CD4-positive, CD25-positive, alpha-beta regulatory T cell (primary cell): ENCODE measurements at places on chromosomes 6 and 20.

- no peak for DNase-seq
These were observed 660 bp upstream of the TFB1M start for GRCh38 chr6:155314773-155315515.

DNA sequence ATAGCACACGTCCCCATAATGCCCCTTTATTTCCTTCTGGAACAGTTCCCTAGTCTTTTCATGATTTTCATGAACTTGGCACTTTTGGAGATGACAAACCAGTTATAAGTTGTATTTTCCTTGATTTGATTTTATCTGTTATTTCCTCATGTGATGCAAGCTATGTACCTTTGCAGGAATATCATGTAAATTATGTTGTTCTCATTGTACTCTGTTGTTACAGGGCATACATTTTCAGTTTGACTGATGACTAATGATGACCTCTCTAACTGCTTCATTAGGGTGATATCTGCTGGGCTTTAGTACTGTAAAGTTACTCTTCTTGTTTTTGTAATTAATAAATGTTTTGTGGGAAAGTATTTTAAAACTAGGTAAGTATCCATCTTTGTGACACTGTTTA lies 147.3 kb downstream of the ZFAND3 start:
- DNase-seq, result no peak

GRCh38 chr6:111871725-111872400 lies 1.4 kb downstream of the FYN start:
- DNase-seq, result peak; percentile 60

DNA sequence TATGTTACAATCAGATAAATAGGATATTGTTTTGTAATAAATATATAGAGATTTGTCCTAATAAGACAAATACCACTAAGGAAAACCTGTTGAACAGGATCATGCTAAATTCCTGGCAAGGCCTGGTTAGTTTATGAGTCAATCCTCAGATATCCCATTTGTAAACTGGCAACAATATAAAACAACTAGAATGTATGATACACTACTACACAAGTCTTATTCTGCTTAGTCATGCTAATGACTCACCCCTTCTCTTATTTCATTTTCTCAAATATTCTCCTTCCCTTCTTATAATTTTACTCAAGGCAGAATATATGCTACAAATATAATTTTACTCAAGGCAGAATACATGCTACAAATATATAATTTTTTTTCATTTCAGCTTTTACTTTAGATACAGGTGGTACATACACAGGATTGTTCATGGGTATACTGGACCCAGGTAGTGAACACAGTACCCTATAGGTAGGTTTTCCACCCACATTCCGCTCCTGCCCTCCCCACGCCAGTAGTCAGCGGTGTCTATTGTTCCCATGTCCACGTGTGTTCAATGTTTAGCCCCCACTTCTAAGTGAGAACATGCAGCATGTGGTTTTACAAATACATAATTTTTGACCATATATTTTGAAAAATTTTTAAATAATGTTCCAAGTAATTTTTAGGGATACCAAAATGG lies 6.3 kb downstream of the OSER1 start:
- no peak for DNase-seq

GRCh38 chr6:43355862-43356590 lies 13.4 kb downstream of the ZNF318 start:
- peak; percentile 22 for DNase-seq

GRCh38 chr6:167104388-167104787 lies 18.5 kb upstream of the CCR6 start:
- DNase-seq, result no peak

DNA sequence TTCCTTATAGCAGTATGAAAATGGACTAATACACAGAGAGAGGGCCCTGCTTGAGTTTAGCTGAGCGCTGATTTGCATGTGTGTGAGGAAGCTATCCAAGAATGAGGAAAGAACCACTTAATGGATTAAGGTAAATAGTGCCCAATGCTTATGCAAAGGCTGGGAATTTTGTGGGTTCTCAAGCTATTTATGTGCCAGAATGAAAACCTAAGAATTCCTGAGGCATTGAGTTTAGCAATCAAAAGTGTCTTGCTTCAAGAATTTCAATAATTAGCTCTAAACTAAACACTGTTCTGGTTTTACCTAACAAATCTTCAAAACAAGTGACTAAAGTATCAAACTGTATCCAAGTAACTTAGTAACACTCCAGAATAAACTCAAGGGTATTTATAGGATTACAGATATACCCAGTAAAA lies 7.0 kb upstream of the OR14J1 start:
- DNase-seq, result no peak

- no peak for DNase-seq
These were observed 28.1 kb downstream of the NFYA start for GRCh38 chr6:41100871-41101287.

DNA sequence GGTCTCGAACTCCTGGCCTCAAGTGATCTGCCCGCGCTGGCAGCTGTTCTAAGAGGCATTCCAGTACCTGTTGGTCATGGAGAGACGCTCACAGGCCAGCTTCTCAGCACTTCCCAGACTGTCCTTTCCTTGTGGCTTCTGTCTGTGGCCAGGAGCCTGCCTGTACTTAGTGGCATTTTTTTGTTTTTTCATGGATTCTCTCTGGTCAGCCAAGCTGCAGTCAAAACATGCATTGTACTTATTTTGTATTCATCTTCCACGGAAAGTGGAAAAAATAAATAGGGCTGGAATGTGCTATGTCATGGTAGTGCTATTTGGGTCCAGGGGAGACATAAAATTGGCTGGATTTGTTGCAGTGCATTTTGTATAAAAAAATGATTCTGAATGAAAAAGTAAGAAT lies 29.1 kb downstream of the ZDHHC14 start:
- DNase-seq, result no peak

DNA sequence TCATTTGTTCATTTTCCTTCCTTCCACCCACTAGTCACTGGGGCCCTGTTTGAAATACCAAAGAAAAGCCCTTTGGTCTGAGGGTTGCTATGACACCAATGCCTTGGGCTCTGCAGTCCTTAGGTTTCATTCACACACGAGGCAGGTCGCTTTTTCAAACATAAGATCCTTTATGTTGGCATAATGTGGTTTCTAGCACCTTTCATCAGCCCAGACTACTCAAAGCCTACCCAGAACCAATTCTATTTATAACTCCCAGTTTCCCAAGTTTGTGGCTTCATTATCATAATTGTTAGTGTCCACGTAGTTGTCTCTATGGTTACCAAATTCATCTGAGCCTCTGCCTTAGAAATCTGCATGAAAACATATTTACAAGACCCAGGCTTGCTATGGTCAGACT lies 6.6 kb upstream of the TP53RK start:
- DNase-seq, result no peak

GRCh38 chr6:1296542-1296941 lies 15.4 kb upstream of the FOXQ1 start:
- DNase-seq, result no peak

DNA sequence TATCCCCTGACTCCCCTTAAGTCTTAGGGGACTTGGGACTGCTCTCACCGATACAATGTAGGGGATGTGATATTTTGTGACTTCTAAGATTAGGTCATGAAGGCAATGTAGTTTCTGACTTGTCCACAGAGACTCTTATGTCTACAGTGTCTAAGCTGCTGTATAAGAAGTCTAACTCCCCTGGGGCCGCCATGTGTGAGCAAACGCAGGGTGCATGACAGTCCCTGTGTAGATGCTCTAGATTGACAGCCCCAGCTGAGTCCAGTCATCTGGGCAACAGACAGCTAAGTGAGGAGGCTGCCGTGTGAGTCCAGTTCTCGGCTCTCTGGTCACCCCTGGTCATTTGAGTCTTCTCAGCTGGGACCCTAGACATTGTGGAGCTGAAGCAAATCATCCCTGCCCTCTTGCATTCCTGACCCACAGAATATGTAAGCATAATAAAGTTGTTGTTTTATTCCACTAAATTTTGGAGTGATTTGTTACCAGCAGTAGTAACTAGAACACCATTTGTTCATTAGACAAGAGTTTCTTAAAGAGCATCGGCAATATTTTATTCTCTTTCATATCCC lies 743.3 kb upstream of the CHD6 start:
- no peak for DNase-seq

DNA sequence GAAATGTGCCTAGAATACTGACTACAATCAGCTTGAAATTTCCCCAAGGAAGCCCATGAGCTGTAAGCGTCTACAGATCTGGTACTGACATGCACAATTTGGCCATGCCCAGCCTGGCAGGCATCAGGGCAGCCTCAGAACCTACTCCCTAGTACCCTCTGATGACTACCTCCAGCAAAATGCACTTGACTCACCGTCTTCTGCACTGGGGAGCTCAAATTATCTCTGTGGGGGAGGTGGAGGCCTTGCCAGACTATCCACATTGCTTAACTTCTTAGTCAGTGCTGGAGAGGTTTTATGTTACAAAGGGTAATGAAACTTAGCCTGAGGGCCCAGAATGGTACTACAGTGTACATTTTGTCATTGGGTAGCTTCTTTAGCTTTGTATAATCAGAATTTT lies 126.0 kb upstream of the ADGRF1 start:
- DNase-seq, result no peak

DNA sequence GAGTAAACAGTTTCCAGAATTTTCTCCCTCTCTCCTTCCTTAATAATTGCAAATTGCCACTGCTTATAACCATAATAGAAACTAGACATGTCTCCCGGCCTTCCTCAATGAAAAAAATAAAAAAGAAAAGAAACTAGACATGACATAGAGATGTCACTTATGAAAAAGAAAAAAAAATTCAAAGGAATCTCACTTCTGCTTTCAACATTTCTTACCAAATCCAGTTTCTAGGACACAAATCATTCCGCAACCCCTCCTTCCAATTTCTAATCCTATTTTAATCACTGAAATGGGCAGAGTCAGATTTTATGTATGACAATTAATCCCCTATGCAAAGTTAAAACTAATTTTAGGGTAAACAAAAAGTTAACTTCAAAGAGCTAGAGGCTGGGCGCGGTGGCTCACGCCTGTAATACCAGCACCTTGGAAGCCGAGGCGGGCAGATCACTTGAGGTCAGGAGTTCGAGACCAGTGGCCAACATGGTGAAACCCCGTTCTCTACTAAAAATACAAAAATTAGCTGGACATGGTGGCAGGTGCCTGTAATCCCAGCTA lies 40.1 kb upstream of the EEF1A1 start:
- DNase-seq, result no peak

- DNase-seq, result no peak
These were observed 733.0 kb downstream of the GRIK2 start for GRCh38 chr6:102126488-102126887.

DNA sequence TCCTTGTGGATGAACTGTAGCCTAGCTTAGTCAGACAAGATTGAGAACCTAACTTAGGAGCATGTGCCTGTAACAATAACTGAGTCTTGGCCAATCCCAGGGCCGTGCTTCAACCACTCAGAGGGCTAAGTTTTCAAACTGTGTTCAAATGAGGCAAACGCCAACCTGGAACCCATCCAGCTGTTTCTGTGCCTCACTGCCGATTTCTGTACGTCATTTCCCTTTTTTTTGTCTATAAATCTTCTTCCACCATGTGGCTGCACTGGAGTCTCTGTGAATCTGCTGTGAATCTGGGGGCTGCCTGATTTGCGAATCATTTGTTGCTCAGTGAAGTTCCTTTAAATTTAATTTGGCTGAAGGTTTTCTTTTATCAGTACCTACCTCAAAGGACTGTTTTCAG lies 115.0 kb upstream of the CHD6 start:
- DNase-seq, result no peak

DNA sequence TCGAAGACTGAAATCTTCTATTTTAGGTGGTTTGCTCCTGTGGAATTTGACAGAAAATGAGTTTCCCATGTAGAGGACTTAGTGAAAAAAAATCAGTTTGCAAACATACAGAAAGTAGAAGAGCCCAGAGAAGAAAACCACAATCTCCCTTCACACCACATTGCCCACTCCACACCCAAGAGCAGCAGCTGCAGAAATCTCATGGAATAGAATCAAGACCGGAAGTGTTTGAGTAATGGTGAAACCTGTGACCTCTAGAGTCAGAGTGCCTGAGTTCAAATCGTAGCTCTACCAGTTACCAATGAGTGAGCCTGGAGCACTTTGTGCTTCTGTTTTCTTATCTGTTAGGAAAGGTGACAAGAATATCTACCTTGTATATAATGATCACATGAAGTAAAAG lies 4.6 kb downstream of the SIRPG start:
- DNase-seq, result no peak

DNA sequence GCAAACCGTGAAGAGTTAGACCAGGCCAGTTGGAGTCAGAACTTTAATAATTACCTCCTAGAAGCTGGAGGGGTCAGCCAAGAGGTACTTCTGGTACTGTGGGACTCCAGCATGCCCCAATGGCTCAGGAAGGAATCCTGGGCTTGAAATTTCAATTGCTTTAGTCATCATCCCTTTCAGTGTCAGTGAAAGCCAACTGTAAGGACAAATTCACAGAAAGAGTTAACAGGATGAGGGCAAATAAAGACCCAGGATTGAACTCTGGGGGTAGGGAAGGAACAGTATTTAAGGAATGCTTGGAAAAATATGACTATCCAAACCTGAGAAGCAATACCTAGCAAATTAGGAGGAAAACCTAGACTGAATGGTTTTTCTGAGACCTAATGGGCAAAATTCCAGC lies 735.1 kb upstream of the MARCKS start:
- no peak for DNase-seq

- DNase-seq, result no peak
These were observed 29.0 kb downstream of the DLL1 start for GRCh38 chr6:170261643-170262488.

DNA sequence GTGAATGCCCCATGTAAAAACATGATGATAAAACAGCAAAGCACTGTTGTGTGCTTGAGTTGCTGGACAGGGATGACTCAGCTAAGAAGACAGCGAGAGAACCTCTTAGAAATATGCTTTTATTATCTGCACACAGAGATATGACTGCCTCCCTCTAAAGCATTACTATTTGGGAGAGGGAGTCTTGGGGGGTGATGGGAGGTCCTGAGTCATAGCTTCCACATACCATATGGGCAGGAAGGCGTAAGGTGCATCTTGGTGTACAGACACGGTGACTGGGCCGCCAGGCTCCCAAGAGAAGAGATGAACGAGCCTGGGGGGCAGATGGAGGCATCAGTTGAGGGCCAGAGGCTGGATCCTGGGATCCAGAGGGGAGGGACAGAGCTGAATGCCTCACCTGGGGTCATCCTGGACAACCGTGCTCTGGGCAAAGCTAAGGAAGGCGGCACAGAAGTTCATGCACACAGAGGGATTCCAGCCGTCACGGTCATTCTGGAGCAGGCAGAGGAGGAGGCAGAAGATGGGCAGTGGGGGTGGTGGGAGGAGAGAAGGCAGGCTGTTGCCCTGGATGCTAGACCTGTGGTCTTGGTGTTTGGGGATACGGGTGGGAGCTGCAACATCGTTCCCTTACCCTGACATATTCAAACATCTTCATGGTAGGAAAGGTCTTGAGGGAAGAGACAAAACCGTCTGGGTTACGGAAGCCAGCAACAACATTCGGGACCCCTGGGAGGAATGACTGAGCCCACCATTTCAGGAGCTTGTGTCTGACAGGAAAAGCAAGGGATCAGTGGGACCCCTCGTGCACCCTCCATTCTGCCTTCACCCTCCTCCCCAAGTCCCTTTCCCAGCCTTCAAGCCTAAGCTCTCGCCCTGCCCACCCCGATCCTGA lies 2.0 kb downstream of the DXO start:
- no peak for DNase-seq
